BE2C (cell line): ENCODE measurements at places on chromosomes 3 and 15.

- DNase-seq, result no peak
Observed at GRCh38 chr15:42157381-42157780, 945 bp upstream of the PLA2G4F start.

DNA sequence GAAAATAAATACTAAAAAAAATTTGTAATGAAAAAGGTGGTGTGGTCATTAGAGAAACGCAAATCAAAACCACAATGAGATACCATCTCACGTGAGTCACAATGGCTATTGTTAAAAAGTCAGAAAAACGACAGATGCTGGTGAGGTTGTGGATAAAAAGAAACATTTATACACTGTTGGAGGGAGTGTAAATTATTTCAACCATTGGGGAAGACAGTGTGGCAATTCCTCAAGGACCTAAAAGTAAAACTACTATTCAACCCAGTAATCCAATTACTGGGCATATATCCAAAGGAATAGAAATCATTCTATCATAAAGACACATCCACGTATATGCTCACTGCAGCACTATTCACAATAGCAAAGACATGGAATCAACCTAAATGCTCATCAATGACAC lies 120.3 kb downstream of the MYO9A start:
- no peak for DNase-seq

DNA sequence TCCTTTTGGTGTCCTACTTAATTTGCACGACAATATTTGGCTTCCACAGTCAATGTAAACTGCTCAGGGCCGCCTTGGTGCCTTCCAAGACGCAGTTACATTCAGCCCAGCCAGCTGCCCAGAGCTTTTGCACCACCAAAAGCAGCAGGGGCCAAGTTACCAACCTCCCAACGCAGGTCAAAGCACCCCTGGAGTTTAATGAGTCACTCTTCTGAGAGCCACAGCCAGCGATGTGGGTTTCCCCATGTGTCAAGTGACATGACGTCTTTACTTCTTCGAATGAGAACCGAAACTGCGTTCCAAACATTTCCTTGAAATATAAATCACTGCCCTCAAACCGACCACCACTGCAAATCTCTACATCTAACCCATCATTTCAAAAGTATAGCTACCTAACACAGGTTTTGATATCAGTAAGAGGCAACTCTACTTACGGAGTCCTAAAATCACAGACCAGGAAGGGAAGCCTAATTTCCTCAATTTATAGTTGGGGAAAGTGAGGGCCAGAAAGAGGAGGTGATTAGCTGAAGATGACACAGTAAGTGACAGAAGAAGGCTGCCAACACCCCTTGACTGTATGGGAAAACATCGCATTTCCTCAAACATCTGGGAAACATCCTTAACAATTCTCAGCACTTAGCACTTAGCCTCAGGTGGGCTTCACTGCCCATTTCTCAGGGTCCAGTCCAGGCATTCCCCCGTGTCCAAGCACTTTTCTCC lies 24.5 kb downstream of the MB21D2 start:
- no peak for DNase-seq

- no peak for DNase-seq
Observed at GRCh38 chr15:62938825-62939224, 103.7 kb upstream of the TPM1 start.

DNA sequence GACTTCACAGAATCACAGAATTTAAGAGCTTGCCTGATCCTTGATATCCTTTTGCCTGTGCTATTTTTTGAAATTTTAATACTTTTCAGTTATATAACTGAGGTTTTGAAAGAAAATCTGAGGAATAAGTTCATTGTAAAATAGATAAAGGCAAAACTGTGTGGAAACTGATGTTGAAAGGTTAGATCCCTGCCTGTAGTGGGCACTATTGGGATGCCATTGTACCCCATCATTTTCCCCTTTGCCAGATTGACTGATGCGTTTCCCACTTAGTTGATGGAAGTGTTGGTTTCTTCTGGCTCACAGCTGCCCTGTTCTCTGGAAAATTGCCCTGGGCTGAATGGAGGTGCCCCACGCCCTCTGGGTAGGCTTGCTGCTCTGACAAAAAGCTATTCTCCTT lies 387.9 kb downstream of the RBMS3 start:
- no peak for DNase-seq

- no peak for DNase-seq
Observed at GRCh38 chr15:66474135-66474534, 23.4 kb downstream of the SNAPC5 start.
